ENCODE measurements at places on chromosomes 12 and 14. TPM values are rescaled to one million over a fixed set of nuclear protein-coding genes. Genes with fewer than 3 reads are reported as not detected.

The IL26 gene
- not detected for total RNA-seq

The VDR gene
- total RNA-seq, result not detected

The ACOT4 gene
- 0.98 TPM for total RNA-seq

The FZD10 gene
- 0.49 TPM for total RNA-seq

The IFNG gene
- total RNA-seq, result not detected

The MYBPC1 gene
- total RNA-seq, result 2.2 TPM

The CIROP gene
- total RNA-seq, result not detected

The SYCP3 gene
- total RNA-seq, result 0.49 TPM

The GSC gene
- not detected for total RNA-seq

The CDC42BPB gene
- total RNA-seq, result 84.3 TPM

The PPFIA2 gene
- 150 TPM for total RNA-seq

The C14orf132 gene
- 41.8 TPM for total RNA-seq

The DDX24 gene
- total RNA-seq, result 110 TPM

The SERPINA1 gene
- total RNA-seq, result 1.5 TPM

The TRPV4 gene
- 0.25 TPM for total RNA-seq

The FOXG1 gene
- total RNA-seq, result 54.8 TPM

The OR4E2 gene
- total RNA-seq, result not detected

The PIANP gene
- total RNA-seq, result 3.4 TPM

The MYF6 gene
- total RNA-seq, result 0.74 TPM

The KLRC3 gene
- total RNA-seq, result 1.2 TPM

The CCDC175 gene
- total RNA-seq, result 2.0 TPM

The CPSF6 gene
- total RNA-seq, result 95.4 TPM

The RHEBL1 gene
- 0.49 TPM for total RNA-seq

The KRT82 gene
- not detected for total RNA-seq

The GLI1 gene
- total RNA-seq, result 0.25 TPM

The PPP1R36 gene
- 0.49 TPM for total RNA-seq

The CLEC4E gene
- total RNA-seq, result not detected

The SENP1 gene
- total RNA-seq, result 25.1 TPM

The C3AR1 gene
- 0.49 TPM for total RNA-seq
